ENCODE measurements at places on chromosomes 6 and 20.
A peak's percentile ranks its signal among the peaks of the same experiment; 100 is the strongest.

- no peak for DNase-seq
These were observed 154.7 kb upstream of the RIN2 start for GRCh38 chr20:19603376-19603750.

- DNase-seq = no peak
These were observed 107.0 kb downstream of the ESR1 start for GRCh38 chr6:151914484-151914883.

DNA sequence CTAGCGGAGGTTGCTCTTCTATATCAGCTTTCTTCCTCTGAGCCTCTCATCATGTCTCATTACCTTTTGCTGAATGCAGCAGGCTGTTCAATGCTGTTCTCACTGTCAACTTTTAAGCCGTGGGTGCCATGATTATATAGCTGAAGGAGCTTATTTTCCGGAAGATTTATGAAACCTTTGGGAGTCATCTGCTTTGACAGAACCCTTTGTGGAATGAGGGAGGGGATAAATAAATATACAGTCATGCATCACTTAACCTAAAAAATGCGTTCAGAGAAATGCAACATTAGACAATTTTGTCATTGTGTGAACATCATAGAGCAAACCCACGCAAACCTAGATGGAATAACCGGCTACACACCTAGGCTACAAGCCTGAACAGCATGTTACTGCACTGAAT lies 102.2 kb upstream of the AKAP12 start:
- DNase-seq = no peak

GRCh38 chr20:38985603-38986170 lies 23.5 kb downstream of the DHX35 start:
- DNase-seq = no peak

GRCh38 chr6:12238219-12238618 lies 51.9 kb upstream of the EDN1 start:
- DNase-seq = no peak

DNA sequence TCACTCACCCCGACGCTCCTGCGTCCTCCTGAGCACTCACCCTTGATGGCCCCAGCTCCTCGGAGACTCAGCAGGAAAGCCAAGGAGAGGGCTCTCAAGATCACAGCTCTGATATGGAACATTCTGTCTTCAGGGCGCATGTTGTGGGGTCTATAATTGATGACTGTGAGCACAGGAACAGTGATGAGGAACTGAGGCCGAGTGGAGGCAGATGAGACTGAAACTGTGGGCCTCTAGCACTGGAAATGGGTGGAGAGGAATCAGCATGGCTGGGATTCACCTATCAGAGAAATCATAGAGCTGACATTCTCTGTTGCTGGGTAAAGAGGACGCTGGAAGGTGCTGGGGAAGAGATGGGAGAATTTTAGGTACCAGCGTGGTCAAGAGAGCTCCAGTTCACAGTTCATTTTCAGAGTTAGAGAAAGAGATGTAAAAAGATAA lies at the start of gene HLA-DPA1:
TSS of gene HLA-DPA1 (minus strand) at position 219 of the 441 bp plus-strand sequence.
- peak; percentile 77 for DNase-seq

DNA sequence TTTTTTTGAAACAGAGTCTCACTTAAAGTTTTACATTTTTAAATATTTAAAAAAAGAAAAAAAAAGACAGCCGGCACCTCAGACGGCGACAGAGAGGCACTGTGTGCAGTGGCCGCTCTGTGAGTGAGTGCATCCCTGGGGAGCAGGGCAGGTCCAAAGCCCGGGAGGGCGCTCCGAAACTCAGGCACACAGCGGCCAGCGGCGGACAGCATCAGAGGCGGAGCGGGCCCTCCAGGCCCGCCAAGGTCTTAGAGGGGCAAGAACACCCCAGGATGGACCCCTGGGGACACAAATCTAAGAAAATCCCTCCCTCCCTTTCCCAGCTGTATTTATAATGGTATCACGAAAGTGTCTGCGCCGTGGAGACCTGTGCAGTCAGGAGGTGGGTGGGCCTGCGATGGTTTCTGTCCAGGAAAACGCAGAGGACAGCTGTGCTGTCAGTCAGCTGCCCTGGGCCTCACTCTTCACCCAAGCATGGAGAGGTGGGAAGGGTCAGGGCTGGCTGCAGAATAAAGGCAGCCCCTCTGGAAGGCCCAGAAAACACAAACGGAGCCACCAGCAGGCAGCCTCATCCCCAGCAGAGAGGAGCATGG lies 43.8 kb downstream of the TAF4 start:
- no peak for DNase-seq

DNA sequence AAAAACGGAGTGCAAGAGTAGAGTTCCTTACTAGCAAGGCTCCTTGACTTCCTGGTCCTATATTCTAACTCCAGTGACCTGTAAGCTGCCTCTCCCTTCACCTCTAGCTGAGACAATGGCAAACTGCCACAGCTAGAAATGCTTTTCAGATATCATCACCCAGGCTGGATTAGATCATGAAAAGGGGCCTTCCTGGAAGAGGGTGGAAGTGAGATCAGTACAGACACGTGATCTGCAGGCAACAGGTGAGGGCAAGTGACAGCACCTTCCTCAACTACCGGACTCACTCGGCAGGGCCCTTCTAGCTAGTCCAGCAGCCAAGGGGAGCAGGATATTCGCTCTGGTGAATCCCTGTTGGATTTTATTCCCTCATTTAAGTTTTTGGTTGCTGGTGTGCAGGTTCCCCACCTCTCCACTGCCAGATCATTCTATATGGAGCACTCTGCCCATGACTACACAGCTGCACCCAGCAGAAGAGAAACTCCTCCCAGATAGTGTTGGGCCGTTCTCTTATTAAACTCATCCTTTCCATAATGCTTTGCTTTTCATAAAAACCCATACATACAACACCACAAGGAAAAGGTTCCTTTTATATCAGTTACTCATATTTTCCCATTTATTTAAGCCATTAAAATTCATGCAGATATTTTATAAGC lies 26.4 kb upstream of the FAM83C start:
- no peak for DNase-seq

All from Ammon's horn (tissue), 1 donor.